Amniotic epithelial cell (primary cell): ENCODE measurements at places on chromosomes 2 and 18.
A peak's percentile ranks its signal among the peaks of the same experiment; 100 is the strongest.

DNA sequence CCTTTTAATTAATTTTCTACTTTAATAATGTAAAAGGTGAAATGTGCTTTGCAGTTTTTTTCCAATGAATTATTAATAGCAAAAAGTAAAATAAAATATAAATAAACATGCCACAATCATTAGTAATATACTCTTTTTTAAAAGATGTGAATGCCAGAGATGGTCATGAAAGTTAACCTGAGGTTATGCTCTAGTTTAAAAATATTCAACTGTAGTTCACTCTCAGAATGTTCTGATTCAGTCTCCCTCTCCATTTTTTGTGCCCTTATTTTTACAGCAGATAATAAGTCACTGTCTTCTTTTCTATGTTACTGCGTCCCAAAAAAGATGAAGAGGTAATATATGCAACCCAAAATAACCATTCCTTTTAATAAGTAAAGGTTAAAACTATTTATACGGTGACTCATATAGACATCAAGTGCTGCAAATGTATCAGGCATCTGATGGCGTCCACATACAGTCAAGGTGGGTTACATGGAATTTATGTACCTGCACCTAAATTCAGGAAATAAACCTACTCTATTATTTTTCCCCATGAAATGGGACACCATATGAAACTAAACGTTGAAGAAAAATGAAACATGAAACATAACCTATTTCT is 153.6 kb upstream of the ZNF804A start:
- no peak for DNase-seq

DNA sequence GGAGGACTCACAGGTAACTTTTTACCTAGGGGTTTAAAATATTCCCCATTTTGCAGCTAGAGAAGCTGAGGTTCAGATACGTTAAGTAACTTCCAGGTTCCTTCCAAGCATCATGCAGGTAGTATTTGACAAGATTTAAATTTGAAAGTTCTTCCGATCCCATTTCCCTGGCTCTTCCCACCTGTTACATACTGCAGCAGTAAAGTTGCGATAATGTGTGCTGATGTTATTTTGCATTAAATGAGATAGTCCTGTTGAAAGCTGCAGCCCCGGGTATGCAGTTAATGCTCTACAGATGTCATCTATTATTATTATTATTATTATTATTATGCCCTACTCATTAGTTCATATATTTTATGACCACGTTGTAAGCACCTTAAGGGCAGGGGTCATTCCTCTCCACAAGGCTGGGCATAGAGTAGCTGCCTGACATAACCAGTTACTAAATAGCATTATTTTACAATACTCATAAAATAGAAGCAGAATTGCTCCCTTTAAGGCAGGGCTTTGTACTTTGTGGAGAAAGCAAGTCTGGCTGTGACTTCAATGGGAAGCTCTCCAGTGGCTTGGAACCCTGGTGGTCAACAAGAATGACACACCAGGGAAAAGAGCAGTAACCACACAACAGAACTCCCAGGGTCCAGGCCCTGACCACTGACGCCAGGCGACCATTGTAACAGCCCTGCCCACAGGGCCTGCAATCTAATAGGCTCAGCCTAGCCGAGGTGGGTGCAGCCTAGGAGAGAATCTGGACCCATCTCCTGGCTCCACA is 112.0 kb upstream of the STPG4 start:
- no peak for DNase-seq

DNA sequence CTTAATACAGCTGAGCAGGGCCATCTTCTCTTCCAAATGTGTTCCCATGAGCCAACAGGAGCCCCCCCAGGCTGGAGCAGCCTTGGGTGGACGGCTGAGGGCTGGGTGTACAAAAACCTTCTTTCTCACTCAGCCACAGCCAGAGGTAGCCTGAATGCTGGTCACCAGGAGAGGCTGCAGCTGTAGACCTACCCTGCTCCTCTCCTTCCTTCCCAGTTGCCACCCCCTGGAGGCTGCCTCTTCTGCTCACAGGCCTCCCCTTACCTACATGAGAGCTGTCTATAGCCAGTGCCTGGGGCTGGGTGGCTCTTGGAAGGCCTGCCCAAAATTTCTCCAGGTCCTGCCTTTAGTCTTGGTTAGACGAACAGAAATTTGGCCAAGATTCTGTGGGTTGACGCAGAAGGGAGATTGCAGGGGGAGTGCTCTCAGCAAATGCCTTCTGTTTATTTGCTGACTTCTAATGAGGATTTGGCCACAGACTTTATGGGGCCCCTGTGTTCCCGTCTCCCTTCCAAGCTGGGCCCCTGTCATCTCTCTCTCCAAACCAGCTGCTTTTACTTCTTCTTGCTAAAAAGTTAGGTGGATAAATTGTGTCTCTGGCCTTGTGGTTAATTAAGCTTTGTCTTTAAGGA is 18.3 kb downstream of the CELF4 start:
- no peak for DNase-seq

DNA sequence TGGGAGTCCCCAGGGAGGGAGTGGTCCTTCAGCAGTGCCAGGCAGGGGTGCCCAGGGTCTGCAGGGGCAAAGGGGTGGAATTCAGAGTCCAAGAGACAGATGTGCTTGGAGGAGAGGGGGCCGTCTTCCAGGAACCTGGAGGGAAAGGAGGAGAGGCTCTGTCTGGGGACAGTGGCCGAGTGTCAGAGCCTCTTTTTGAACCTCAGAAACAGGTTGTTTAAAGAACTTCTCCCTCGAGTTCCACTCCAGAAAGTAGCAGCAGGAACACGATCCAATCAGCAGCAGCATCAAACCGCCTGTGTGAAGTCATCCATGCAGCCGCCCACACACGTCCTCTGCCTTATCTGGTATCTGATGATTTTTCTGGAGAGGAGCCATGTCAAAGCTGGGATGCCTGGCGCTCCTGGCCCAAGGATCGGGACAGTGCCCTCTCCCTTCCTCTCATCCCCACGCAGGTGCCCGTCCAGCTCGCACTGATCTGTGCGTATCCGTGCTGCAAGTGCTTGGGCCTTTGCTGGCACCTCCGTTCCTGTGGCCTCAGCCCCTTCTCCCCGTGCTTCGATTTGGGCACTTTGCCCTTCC is 205.1 kb downstream of the NDUFA10 start:
- no peak for DNase-seq

DNA sequence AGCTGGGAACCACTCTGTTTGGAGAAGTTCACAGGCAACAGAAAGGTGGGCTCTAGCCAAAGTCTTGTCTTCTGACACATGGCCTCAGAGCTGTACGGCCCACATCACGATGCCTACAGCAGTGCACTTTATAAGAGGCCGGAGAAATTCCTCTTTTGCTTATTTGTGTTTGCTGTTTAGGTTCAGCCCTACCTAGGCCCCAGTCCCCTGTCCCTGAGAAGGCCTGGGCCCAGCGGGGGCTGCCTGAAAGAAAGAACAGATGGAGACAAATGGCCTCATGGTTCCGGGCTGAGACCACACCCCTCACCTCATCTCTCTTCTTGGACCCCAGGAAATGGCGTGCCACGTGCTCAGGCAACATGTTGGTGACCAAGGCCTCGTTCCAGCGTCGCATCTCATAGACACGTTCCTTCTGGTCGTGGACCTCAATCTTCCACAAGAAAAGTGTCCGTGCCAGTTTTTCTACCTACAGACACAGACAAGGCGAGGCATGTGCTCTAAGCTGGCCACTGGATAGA is 30.9 kb downstream of the CENPO start:
- DNase-seq: no peak

DNA sequence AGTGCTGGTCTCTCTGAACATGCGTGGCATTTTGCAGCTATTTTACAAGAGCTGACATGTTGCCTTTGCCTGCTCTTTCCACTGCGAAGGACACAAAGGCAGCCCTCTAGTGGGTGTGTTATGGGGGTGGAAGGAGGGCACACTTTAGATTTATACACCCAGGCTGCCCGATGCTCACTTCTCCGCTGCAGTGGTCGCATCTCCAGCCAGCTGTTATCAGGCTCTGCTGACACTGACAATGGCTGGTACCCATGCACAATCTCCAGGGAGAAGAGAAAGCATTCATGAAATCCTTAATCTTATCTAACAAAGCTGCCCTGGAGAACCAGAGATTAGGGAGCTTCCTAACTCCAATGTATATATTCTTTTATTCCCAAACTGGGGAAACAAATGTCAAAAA is 113.5 kb downstream of the EPHA4 start:
- DNase-seq: no peak

DNA sequence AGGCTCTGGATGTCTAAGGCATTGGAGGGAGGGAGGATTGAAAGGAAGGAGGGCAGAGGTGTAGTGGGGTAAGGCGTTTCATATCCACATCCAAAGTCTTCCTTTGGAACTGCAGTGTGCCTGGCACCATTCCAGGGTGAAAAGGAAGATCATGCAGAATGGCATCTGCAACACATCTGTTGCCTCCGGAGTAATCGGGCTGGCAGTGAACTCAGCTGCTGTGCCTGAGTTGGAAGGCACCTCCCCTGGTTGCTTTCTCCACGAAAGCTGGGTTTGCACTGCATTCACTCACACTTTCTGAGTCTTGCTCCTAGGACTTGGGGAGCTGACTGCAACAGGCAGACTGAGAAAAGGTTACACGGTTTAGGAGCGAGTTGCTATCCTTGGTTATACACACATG is 30.3 kb upstream of the SEC11C start:
- no peak for DNase-seq

DNA sequence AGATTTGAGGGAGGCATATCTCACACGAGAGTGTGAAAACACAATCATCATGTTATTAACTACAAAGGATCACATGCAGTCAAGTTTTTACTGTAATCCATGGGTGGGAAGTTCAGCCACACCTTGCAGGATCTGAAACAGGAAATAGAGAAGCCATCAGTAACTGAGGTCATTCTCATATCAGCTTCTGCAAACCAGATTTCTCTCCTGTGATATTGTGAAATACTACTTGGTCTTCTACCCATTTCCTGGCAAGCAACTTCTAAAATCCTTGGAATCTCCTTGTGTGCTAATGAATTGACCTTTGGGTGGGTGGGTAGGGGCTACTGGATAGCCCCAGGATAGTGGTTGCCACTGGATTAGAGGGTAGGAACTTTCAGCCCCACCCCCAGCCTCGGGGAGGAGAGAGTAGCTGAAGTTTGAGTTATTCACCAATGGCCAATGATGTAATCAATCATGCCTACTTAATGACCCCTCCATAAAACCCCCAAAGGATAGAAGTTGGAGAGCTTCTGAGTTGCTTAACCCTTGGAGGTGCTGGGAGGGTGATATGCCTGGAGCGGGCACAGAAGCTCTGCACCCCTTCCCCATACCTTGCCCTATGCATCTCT is 25.6 kb upstream of the TGIF1 start:
- peak; percentile 45 for DNase-seq

GRCh38 chr2:158965641-158966040 is 2.8 kb upstream of the TANC1 start:
- no peak for DNase-seq

DNA sequence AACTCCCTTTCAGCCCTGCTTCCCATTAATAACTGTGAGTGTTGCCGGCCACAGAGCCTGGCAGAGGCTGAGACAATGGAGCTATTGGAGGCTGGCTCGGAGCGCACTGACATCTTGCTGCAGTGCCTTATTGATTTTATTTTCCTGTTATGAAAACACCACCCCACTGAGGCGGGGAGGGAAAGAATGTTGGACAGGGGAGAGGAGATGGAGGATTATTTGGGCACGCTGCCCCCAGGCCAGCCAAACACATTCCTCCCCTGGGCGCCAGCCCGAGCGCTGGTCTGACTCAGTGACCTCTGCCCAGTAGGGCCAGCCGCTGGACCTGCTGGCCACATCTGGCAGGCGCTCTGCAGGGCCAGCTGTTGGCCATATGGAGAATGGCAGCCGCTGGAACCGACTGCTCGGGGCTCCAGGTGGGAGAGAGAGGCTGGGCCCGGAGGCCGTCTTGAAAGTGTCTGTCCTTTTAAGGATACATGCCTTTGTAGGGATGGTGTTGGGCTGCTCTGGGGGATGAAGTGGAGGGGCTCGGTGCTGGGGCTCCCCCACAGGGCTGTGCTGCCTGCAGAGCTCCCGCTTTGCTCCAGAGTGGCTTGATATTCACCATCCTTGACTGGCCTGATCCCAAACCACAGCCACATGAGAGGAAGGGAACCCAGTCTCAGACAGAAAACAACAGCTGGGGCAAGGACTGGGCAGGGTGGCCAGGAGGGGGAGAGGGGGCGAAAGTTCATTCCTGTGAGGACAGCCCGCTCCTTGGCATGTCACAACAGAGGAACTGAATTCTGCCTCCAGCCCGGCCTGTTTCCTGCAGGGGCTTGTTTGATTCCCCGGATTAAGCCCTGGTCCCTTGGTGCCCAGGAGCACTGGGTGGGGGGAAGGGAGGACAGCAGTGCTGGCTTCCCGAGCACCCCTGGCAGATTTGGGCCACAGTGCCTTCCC is 179.0 kb downstream of the KLHL29 start:
- no peak for DNase-seq

GRCh38 chr2:46849721-46850556 is 65.7 kb downstream of the MCFD2 start:
- peak; percentile 89 for DNase-seq

GRCh38 chr2:212958757-212959295 is 192.6 kb downstream of the IKZF2 start:
- DNase-seq: peak; percentile 69

DNA sequence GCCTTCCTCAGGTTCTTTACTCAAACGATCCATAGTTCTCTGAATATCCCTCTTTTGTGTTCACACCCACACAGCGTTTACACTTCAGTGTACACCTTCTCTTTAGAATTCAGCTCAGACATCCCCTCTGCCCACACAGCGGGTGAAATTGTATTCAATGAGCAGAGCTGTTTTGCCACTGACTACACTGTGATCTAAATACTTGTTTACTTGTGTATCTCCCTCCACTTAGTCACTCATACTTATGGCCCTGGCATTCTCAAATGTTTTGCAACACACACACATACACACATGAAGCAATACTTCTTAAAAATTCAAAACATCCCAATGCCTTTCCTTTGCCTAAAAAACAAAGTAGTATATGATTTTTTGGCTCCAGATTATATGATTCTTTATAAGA is 297.1 kb downstream of the TMX3 start:
- DNase-seq: peak; percentile 93

DNA sequence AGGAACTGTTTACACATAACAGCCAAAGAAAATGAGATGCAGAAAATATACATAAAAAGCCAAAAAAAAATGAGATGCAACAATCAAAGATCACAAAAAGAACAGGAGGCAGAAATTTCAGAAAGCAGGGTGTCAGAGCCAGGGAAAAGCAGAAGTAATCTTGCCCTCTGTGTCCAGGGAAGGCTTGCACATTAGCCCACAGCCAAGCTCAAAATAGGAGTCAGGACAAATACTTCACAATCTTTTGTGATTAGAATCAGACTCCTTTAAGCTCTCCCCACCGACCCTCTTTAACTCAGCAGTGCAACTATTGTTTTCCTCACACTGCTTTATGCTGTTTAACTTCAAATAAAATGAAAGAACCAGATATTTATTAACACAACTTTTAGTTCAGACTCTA is 34.6 kb downstream of the IAH1 start:
- no peak for DNase-seq

GRCh38 chr2:67456428-67456827 is 59.3 kb downstream of the ETAA1 start:
- no peak for DNase-seq

- peak; percentile 75 for DNase-seq
These were observed 75.3 kb upstream of the DLX2 start for GRCh38 chr2:172177996-172178395.

- peak; percentile 37 for DNase-seq
These were observed 61.1 kb upstream of the TFPI start for GRCh38 chr2:187615364-187615763.

- DNase-seq: no peak
These were observed 41.8 kb downstream of the RAPGEF4 start for GRCh38 chr2:172777431-172777830.
